Kidney (tissue), 22 donors: ENCODE measurements at places on chromosomes 7 and 10.

- no peak for DNase-seq
Observed at GRCh38 chr10:94571528-94571927, 25.9 kb downstream of the HELLS start.

GRCh38 chr7:12350971-12351370, 52.7 kb downstream of the VWDE start:
- no peak for DNase-seq

- DNase-seq, result no peak
Observed at GRCh38 chr7:999149-999879, 16.3 kb downstream of the CYP2W1 start.

- no peak for DNase-seq
Observed at GRCh38 chr10:132562916-132563456, 25.4 kb downstream of the INPP5A start.

GRCh38 chr7:139511315-139511714, 12.2 kb upstream of the CLEC2L start:
- DNase-seq, result no peak

DNA sequence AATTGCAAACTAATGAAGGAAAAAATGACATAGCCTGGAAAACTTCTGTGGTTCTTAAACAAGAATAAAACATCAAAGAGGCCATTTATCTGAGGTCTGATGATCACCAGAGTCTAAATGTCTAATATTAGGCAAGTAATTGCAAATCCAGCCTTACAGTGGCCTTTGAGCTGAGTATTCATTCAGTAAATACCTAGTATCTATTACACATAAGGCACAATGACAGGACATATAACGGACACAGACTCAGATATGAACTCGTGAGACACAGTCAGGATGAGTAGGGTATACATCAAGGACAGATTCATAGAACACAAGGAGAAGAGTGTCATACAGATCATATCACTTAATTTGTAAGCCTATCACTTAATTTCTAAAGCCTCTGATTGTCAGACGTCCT, 16.8 kb downstream of the GPAM start:
- DNase-seq, result no peak
